ENCODE measurements at places on chromosomes 3 and 15.

- no peak for DNase-seq
Observed at GRCh38 chr15:41948490-41948889, 23.9 kb downstream of the EHD4 start.

DNA sequence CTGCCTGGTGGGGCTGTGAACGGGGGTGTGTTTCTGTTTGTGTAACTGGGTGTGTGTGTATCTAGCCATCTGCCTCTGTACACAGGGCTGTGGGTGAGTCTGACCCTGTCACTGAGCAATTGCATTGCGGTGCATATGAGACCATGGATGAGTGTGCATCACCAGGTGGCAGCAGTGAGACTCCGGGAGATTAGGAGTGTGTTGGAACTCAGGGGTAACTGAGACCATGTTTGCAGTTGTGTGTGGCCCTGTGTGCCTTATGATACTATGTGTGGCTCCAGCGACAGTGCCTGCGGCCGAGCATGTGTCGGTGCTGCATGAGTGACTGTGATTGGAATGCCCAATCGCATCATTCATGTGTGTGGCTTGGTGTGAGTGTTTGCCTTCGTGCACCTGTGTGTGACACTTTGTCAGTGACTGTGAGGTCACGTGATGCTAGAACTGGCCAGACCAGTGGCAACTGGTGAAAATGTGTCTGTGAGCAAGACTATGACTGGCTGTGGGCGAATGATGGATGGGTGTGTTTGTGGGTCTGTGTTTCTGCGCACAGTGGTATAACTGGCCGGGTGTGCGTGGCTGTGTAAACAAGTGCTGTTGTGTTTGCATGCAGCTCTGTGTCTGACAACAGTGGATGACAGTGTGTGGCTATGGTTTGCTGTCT lies 14.0 kb downstream of the VILL start:
- DNase-seq, result peak; percentile 57

DNA sequence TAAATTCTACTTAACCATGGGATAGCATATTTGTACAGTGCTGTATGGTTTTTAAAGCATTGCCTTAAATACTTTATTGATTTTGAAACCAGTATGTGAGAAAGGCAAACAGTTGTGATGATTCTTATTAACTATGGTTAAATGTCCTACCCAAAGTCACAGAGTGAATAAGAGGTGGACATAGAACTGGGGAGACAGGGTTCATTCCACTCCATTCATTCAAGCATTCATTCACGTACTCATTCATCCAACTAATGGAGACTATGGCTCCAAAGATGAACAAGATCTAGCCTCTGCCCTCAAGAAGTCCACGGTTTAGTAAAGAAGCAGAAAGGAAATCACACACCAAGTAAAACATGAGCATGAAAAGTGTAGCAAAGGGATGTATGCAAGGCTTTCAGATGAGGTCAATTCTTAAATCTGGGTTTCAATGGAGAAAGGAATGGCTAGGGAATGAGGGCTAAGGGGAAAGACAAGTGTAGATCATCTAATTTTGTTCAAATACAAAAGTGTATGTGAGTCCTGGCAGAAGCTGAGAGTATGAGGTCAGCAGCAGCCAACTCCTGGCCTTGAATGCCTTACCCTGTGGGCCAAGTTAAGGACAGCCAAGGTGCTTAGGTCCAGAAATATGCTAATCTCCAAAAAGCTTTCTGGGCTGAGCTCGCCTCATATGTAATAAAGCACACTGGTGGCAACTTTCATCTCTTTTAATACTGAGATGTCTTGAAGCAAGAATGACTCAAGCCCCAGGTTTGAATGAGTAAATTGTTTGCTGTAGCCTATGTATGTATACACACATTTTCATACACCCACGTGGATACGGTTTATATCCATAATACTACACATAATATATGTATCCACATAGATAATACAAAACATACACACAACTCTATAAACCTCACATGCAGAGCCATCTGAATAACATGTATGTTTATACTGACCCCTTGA lies 4.3 kb downstream of the TNIK start:
- no peak for DNase-seq

GRCh38 chr3:106425026-106425425 lies 556.2 kb upstream of the CBLB start:
- no peak for DNase-seq

GRCh38 chr3:39065197-39065596 lies 13.4 kb downstream of the WDR48 start:
- no peak for DNase-seq

DNA sequence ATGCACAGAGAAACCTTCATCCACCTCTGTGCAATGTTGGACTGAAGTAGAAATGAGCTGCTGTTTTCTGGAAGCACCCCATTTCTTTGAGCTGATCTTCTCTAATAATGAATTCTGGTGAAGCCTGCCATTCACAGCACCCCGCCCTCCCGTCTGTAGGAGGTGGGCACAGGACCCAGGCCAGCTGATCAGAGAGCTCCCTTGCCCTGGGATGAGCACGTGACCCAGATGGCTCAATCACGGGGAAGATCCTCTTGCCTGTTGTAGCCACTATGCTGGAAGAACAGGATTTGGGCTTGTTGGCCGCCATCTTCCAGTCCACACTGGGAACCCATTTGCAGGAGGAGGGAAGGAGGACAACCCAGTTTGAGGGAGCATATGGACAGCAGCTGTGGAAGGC lies 44.5 kb downstream of the GOLGA6L2 start:
- no peak for DNase-seq

DNA sequence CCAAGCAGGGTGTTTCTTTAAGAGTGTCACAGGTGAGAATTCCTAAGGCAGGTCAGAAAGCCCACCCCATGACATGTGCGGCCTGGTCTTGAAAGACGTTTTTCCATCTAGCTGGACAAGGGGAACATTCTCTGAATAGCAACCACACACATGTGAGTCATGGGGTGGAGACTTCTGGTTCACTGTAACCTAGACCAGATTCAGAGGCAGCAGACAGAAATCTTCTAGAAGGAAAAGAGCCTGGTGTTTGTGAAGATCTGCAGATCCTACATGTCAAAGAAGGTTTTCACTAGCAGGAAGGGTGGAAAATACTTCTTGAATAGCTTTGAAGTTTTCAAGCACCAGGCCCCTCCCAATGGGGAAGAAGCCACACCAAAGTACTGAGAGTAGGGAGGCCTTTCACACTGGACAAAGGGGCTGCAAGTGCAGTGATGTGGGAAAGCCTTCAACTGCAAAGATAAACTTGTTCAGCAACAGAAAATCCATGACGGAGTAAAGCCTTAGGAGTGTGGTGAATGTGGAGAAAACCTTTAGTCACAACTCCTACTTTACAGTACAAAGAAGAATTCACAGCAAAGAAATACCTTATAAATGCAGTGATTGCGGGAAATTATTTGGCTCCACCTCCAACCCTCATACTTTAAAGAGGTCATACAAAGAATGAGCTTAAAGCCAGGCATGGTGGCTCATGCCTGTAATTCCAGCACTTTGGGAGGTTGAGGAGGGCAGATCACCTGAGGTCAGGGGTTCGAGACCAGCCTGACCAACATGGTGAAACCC lies 17.6 kb downstream of the ADAM10 start:
- DNase-seq, result no peak

- no peak for DNase-seq
Observed at GRCh38 chr3:161419555-161420333, 48.4 kb upstream of the SPTSSB start.

Data from activated T-cell treated with anti-CD3 and anti-CD28 coated beads for 4 hours (primary cell).